Left colon (tissue), 2 donors: ENCODE measurements at places on chromosomes 2 and 18. TPM values are rescaled to one million over a fixed set of nuclear protein-coding genes. Genes with fewer than 3 reads are reported as not detected.

REG3A gene
- total RNA-seq, result 3.7 TPM

DNA sequence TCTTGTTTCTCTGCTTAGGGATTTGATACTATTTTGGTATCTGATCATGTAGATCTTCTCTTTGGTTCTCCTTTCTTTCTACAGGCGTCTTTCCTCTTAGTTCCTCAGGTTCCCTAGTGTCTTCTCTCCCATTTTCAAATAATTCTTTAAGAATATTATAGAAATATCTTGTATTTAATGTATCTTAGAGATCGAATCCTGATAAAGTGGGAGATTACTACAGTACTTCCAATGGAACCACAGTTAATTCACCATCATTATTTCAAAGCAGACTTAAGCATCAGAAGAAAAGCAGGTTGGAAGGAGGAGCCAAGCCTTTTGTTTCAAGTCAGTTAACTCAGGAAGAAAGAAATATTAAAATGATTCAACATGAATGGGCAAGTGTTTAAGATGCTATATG is 1.1 kb upstream of the CHN1 start:
- DNase-seq, result no peak

- DNase-seq, result no peak
Observed at GRCh38 chr2:64938607-64939285, 50.5 kb upstream of the SLC1A4 start.

- DNase-seq, result no peak
Observed at GRCh38 chr2:159089543-159089942, 121.1 kb downstream of the TANC1 start.

DNA sequence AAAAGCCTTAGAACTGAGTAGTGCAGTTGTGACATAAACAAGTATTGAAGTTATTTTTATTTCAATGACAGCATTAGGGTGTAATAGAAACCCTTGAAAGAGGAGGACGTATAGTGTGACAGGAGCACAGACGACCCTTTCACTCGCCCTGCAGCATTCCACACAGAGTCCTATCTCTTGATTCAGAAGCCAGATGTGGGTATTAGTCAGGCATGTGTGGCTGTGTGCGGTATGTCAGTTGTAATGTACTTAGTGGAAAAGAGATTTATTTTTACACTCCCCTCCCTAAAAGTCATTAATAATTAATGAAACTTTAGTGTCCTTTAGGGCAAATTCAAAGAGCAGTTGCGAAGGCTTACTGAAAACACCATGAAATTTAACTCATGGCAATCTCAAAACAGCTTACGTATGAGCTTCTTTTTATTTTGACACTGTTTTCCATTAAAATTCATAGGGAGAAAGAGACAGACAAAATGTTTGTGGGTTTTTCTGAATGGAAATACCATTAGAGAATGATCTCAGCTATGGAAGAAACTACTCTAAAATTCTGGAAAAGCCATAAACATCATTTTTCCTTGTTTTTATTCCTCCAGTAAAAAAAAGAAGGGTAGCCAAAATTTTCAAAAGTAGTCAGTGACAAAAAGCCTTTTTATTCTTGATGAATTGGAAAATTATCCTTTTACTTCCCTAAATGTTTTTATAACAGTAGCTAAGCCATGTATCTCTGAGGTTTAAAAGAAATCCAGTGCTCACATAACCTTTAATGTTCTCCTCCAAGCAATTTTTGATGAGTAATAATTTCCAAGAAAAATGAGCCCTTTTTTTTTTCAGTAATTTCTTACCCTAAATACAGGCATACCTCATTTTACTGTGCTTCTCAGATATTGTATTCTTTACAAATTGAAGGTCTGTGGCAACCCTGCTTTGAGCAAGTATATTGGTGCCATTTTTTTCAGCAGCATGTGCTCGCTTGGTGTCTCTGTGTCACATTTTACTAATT is 84.0 kb upstream of the DSEL start:
- DNase-seq, result no peak

GRCh38 chr2:180161415-180161814 is 154.3 kb upstream of the CWC22 start:
- DNase-seq, result no peak

MAP3K2 gene
- total RNA-seq, result 73.1 TPM

GRCh38 chr2:172098650-172099471 is 3.8 kb downstream of the DLX2 start:
- DNase-seq, result no peak

GRCh38 chr18:45379903-45380302 is 235.4 kb upstream of the SLC14A2 start:
- no peak for DNase-seq

DNA sequence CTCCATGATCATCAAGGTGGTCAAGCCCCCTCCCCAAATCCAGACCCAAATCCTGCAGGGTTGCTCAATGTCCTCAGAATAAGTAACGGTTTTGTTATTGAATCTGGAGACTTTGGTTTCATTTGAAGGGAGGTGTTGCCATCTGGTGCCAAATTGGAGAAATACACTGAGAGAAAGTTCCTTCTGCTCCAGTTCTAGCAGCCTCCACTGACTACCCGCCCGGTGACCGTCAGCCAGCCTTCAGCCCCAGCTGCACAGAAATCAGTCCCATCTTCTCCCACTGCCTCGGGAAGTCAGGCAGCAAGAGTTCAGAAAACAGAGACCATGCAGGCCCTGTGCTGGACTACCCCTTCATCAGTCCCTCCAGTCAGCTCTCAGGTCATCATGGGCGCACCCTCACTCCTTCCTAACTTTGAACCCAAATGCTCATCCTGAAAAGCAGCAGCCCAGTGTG is 38.7 kb downstream of the PKDCC start:
- DNase-seq, result peak; percentile 49

DNA sequence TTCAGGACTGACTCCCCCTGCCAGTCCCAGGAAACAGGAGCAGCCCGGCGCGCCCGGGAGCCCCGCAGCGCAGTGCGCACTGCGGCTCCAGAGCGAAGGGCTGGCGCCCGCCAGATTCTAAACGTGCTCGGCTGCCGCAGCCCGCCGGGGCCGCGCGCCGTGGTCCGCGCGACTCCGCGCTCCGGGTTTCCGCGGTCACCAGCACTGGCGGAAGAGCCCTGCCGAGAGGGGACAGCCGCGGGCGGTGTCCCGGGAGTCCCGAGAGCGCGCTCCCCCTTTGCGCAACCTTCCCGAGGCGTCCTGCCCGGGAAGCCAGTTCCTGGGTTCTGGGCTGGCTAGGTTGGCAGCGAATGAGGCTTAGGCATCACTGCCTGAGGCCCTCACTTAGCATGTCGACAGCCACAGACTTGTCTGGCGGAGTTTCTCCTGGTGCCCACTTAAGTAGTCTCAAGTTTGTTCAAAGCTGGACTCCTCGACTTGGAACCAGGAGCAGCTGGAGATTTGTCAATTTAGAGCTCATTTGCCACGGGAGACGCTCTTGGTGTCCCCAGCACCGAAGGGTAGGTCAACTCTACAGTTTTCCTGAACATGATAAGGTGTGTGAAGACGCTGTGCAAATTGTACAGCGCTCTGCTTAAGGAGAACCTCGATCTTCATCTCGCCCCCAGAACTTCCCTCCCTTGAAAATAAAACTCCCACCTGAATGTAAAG is 1.5 kb upstream of the VSNL1 start:
- peak; percentile 74 for DNase-seq

AGXT gene
- total RNA-seq, result 3.0 TPM

- DNase-seq, result no peak
Observed at GRCh38 chr2:55810622-55811020, 113.0 kb downstream of the EFEMP1 start.

CRYBA2 gene
- 6.9 TPM for total RNA-seq

DNA sequence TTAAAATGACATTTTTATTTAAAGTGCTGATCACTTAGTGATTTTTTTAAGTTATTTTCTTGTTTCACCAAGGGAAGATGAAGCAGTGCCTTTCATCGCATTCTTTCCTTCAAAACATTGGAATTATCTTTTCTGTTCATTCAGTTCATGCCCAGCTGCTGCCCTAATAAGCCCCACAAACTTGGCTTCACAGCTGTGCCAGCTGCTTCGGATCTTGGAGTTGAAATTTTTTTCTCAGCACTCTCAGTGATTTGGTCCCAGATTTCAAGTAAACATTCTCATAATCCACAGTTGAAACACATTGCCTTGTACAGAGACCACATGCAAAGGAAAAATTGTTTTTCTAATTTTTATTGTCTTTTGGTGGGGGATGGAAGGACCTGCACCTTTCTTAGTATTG is 353.3 kb upstream of the LRP1B start:
- DNase-seq, result no peak

DNA sequence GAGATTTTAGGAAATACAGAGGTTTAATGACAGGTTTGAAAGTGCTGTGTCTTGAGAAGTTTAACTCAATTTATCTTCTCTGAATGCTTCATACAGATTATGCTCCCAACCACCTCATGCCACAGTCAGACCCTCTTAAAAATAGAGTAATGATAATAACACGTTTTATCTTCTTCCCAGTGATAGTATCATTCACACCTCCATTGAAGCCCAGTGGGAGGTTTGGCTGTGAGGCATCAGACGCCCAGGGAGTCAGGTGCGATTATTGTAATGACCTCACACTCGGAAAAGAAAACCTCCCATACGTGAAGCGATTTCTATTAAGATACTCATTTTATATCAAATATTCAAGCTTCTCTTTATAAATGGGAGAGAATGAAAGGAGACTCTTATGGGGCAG is 366.3 kb downstream of the SETBP1 start:
- no peak for DNase-seq

TRIM43 gene
- total RNA-seq, result not detected

GDF7 gene
- 0.25 TPM for total RNA-seq

ACKR3 gene
- total RNA-seq, result 11.3 TPM

GRCh38 chr2:95023222-95023597 is 2.3 kb upstream of the MAL start:
- no peak for DNase-seq

DNA sequence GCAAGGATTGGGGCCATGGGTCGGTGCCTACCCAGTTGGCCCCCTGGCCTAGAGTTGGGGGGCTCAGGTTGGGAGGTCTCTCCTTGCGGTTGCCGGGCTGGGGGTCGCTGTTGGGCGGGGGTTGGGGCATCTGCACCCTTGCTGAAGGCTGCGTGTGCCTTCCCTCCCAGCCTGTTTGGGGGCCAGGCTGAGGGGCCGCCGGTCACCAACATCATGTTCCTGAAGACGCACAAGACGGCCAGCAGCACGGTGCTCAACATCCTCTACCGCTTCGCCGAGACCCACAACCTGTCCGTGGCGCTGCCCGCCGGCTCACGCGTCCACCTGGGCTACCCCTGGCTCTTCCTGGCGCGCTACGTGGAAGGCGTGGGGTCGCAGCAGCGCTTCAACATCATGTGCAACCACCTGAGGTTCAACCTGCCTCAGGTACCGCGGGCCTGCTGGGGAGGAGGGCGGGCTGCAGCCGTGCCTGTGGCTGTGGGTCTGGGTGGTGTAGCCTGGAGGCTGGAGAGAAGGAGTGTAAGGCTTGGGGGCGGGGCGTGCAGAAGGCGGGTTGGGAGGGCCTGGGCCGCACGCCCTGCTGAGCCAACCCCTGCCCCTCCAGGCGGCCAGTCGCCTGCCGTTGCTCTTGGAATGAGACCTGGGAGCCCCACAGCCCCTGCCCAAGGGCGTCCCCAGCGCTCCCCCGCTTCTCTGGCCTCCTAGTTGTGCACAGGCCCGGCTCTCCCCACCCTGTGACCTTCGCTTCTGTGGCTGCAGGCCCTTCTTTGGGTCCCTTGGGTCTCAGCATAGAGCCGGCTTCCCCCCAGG is 7.2 kb upstream of the NEU4 start:
- peak; percentile 36 for DNase-seq

GRCh38 chr18:12599966-12600365 is 57.9 kb downstream of the SPIRE1 start:
- no peak for DNase-seq

DNA sequence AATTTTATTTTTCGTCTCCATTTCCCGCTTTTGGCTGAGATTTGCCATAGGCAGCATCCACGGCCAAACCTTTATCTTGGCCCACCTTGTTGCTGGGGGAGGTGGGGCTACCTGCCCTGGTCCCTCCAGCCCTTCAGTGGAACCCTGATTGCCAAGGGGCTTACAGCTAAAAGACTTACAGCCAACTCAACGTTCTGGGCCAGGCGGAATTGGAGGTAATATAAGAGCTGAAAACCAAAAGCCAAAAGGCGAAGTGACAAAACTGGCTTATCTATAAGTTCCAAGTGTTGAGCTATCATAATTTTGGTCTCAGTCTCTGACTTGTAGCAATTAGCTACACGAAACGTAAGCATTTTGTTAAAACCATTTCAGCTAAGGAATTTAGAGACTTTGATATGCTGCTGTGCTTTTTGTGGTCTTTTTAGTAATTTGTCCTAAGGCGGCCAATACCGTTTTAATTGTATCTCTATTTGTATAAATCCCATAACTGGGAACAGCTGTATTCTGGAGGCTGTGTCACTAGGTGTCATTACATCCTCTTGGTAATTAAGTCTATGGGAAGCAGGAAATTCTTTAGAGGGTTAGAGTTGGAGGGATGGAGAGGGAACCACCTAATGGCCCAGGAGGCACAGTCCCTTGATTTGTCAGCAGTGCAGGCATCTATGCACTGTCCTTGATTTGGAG is 24.0 kb downstream of the PDCD1 start:
- DNase-seq, result no peak

SIX3 gene
- not detected for total RNA-seq

PDE1A gene
- total RNA-seq, result 2.2 TPM

DNA sequence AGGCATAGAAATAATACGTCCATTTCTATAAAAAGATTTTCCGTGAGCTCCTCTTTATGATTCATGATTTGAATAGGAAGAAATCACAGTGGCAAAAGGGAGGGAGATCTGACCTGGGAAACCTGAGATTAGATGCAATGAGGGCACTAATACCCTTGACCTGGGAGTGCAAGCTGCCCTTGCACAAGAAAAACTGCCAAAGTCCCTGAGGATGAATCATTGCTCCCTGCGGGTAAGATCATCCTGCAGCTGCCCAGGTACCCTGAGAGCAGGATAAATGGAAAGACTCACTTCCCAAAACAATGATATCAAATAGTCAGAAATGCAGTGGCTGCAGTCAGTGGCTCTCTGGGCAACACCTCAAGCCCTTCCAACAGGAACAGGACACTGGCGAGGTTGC is 11.6 kb downstream of the FHL2 start:
- no peak for DNase-seq

- DNase-seq, result no peak
Observed at GRCh38 chr2:198717451-198717850, 740.3 kb downstream of the SATB2 start.

FAM110C gene
- 32.0 TPM for total RNA-seq

PAIP2B gene
- total RNA-seq, result 4.7 TPM

- DNase-seq, result no peak
Observed at GRCh38 chr2:239818086-239818485, 207.1 kb downstream of the NDUFA10 start.

STRADB gene
- total RNA-seq, result 75.9 TPM

DNA sequence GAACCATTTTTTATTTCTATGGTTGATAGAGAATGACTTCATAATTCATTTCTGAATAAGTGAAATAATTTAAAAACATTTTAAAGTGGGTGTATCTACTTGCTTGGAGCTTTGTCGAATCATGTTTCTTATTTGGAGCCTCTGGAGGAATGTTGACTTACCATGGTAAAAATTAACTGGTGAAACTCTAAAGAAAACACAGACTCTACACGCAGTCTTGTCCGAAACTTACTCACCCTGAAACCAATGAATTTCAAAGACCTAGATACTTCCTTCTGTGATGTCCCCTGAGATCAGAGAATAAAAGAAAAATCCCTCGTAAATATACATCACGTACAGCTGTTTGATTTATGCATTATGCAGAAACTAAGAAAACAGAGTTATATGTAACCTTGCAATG is 665.2 kb upstream of the NRXN1 start:
- no peak for DNase-seq

GPR75 gene
- total RNA-seq, result 1.2 TPM

- DNase-seq, result peak; percentile 82
Observed at GRCh38 chr2:96907115-96908041, 37.5 kb upstream of the SEMA4C start.

TUBB8B gene
- total RNA-seq, result not detected

- DNase-seq, result no peak
Observed at GRCh38 chr2:107592280-107592624, 234.4 kb upstream of the RGPD4 start.

C1QL2 gene
- total RNA-seq, result not detected

TOGARAM2 gene
- total RNA-seq, result 0.17 TPM
